Ovary (tissue), 10 donors: ENCODE measurements at places on chromosomes 7 and 10. TPM values are rescaled to one million over a fixed set of nuclear protein-coding genes. Genes with fewer than 3 reads are reported as not detected.
A peak's percentile ranks its signal among the peaks of the same experiment; 100 is the strongest.

The TWIST1 gene
- total RNA-seq: 5.0 TPM

GRCh38 chr7:128108129-128108528 is 76.9 kb upstream of the LRRC4 start:
- H3K4me1 ChIP-seq: peaks cover 4% of the 10 kb centered on the region
- no peak for DNase-seq
- H3K27me3 ChIP-seq: no peaks in the 10 kb centered on the region
- H3K4me3 ChIP-seq: no peak overlapping the region
- H3K27ac ChIP-seq: no peak overlapping the region

DNA sequence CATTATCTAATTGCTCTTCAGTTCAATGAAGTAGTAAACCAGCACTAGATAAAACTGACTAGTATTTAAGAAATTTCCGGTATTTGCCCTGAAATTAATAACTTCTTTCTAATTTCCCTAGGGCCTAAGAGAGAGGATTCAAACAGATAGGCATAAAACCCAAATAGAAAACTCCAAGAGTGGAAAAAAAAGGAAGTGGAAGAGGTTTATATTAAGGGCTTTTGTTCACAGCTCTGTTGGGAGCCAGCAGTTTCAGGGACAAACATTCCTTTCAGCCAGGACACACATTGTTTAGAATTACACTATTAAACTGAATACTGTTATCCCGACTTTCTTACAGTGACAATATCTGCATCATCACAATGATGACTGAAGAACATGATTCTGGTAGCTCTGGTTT is 3.6 kb downstream of the ODAD2 start:
- H3K4me3 ChIP-seq: no peak overlapping the region
- H3K4me1 ChIP-seq: no peaks in the 10 kb centered on the region
- no peak overlapping the region for H3K27ac ChIP-seq
- DNase-seq: no peak
- no peaks in the 10 kb centered on the region for H3K36me3 ChIP-seq

The PDCD4 gene
- 399 TPM for total RNA-seq

The FEZF1 gene
- not detected for total RNA-seq

GRCh38 chr7:145398758-145399157 is 562.9 kb upstream of the TPK1 start:
- H3K36me3 ChIP-seq: no peaks in the 10 kb centered on the region
- H3K4me3 ChIP-seq: no peak overlapping the region
- H3K4me1 ChIP-seq: no peaks in the 10 kb centered on the region
- H3K27me3 ChIP-seq: no peaks in the 10 kb centered on the region
- DNase-seq: no peak
- no peak overlapping the region for H3K27ac ChIP-seq

- peaks cover 35% of the 10 kb centered on the region for H3K4me1 ChIP-seq
- H3K36me3 ChIP-seq: no peaks in the 10 kb centered on the region
- no peak for DNase-seq
- H3K27ac ChIP-seq: no peak overlapping the region
Observed at GRCh38 chr10:110818311-110819256, 53.1 kb upstream of the PDCD4 start.

GRCh38 chr10:73096041-73096448 is 621 bp downstream of the P4HA1 start:
- H3K4me1 ChIP-seq: peaks cover 7% of the 10 kb centered on the region
- peak overlapping the region; percentile 49 for H3K4me3 ChIP-seq
- peak; percentile 78 for DNase-seq
- no peaks in the 10 kb centered on the region for H3K36me3 ChIP-seq

GRCh38 chr10:121171825-121172787 is 320.9 kb downstream of the WDR11 start:
- H3K27me3 ChIP-seq: no peaks in the 10 kb centered on the region
- no peaks in the 10 kb centered on the region for H3K4me1 ChIP-seq
- H3K4me3 ChIP-seq: no peak overlapping the region
- no peak for DNase-seq
- H3K27ac ChIP-seq: no peak overlapping the region

DNA sequence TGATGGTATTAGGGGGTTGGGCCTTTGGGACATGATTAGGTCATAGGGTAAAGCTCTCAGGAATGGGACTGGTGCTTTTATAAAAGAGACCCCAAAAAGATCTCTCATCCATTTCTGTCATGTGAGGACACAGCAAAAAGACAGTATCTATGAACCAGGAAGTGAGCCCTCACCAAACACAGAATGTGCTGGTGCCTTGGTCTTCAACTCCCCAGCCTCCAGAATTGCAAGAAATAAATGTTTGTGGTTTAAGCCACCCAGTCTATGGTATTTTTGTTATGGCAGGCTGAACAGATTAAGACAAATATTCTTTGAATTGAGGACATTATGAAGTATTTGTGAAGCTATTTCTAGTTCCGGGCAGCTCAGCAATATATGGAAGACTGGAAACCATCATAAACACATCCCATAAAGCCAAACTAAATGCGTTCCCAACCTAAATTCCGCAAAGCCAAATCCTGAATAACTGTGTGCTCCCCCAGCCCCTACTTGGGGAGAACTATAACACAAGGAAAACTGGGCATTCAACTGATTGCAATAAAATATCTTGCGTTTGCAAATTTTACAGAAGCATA is 153.7 kb downstream of the GALNT17 start:
- H3K4me3 ChIP-seq: no peak overlapping the region
- no peaks in the 10 kb centered on the region for H3K36me3 ChIP-seq
- peaks cover 5% of the 10 kb centered on the region for H3K4me1 ChIP-seq
- DNase-seq: no peak
- H3K27ac ChIP-seq: peak overlapping the region; percentile 69
- no peaks in the 10 kb centered on the region for H3K27me3 ChIP-seq

- no peaks in the 10 kb centered on the region for H3K36me3 ChIP-seq
- no peak overlapping the region for H3K4me3 ChIP-seq
- no peaks in the 10 kb centered on the region for H3K27me3 ChIP-seq
- DNase-seq: no peak
- H3K27ac ChIP-seq: no peak overlapping the region
Observed at GRCh38 chr10:129085811-129086210, 381.2 kb upstream of the MGMT start.

The RBP4 gene
- total RNA-seq: 2.3 TPM
